ENCODE measurements at places on chromosomes 16 and 17.
A peak's percentile ranks its signal among the peaks of the same experiment; 100 is the strongest.

DNA sequence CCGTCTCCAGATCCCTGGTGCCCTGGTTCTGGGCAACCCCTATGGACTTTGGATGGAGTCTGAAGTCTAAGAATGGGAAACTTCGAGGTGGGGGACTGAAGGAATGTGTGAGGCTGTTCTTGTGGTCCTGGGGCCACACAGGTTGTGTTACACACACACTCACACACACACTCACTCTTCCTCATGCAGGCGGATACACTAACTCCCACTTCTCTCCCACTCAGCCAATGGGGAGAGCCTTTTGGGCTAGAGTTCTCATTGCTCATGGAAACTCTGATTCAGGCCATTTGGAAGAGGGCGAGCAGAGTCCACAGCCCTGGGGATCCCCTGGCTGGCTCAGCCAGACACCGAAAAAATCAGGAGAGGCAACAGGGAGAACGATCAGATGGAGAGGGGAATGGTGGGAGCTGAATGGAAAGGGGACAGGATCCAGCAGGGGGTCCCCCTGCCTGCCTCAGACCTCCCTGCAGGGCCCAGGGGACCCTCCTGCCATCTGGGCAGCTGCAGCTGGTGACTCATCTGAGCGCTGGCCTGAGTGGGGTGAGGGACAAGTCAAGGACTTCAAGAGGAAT, 9.1 kb downstream of the IGFBP4 start:
- DNase-seq: no peak

GRCh38 chr17:40993839-40994238, at the start of gene KRTAP3-3:
TSS of gene KRTAP3-3 (minus strand) at chr17:40994164. CDS start at chr17:40994097, 67 bp downstream.
- DNase-seq: no peak

GRCh38 chr17:60534010-60534555, 8.0 kb upstream of the APPBP2 start:
- no peak for DNase-seq

DNA sequence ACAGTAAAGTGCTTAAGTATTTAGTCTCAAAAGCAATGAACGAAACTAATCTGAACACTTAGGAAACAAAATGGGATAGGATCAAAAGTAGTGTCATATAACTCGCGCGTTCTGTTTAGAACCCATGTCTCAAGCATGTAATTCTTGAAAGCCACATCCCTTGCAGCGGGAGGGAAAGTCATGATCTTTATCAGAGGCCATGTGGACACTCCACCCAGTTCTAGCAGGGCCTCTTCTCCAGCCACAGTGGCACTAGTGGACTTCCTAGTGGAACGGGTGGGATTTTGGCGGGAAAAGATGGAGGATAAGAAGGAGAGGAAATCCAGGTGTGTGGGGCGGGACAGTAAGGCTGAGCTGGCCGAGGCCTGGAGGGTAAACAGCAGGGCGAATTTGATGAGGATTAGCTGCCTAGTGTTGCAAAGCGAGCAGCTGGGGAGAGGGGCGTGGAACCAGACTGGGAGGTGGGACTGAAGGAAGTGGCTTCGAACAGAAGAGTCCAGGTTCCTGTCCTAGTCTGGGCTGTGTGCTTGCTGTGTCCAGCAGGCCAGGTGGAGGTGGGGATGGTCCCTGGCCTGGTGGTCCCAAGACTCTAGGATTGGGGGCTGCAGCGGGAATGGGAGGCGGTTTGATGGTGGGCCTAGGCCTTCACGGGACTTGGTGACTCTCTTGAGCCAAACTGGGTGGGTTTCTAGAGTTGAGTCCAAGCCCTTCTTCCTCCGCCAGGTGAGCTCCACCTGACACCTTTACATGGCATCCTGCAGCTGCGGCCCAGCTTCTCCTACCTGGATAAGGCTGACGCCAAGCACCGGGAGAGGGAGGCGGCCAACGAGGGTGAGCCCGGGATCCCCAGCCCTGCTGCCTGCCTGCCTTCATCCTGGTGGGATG, 15.9 kb downstream of the POLR3E start:
- DNase-seq: no peak

DNA sequence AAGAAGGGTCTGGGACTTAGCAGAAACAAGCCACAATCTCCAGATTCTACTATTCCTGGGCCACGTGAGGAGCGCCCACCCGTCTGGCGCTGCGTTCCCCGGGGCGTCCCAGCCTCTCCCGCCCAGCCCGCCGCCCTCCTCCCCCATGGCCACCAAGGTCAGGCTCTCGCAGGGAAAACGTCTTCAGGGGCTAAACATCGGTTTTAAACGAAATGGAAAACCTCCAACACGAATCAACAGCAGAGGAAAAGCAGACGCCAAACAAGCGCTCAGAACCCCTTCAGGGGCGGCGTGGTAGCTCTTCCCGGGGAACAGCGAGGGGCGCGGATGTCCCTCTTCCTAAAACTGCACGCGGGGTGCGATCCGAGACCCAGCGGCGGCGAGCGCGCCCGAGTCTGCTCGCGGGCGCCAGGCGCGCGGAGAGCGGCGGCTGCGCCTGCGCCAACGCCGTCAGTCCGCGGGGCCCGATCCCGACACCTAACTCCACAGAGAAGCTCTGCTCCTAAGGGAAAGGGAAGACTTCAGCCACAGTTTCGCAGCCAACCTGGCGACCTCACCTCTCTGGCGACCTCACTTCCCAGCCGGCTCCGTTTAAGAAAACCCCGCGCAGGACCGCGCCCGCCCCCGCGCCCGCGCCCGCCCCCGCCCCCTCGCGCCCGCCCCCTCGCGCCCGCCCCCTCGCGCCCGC, 505 bp upstream of the COG1 start:
- DNase-seq: peak; percentile 63

- no peak for DNase-seq
Observed at GRCh38 chr16:56382901-56383355, 42.4 kb downstream of the AMFR start.

GRCh38 chr16:56234737-56235136, 43.4 kb downstream of the GNAO1 start:
- DNase-seq: no peak

DNA sequence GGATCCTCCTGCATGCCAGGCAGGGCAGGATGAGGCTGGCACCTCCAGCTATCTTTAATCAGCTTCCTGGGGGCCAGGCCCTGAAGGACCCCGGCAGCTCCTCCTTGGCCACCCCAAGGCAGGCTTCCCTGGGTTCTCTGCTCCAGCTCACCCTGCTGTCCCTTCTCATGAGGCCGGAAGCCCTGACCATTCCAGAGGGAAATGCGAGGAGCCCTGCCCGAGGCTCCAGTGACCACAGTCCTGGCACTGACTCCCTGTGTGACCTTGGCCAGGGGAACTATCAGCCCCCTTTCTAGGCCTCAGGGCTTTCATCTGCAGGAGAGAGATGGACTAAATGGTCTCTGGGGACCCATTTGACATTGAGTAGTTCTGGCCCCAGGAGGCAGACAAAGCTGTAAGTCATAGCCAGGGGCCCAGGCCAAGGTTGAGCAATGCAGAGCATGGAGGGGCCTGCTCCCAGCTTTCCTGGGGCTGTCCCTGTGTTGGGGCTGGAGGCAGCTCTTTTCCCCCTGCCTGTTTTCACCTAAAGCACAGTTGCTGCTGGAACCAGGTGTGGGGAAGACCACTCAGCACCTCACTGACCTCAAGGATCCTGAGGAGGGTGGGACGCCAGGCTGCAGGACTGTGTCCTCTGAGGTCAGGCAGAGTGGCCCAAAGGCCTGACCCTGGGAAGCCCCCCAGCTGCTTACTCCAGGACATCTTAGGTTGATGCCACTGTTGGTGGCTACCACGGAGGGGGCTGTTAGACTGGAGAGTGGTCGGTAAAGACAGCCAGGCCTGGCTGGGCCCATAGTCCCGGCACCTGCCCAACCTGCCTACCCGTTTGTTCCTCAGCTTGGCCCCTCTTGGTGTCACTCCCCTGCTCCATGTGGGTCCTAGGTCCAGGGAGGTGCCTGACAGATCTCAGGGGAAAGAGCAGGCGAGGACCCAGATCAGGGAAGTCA, 8.1 kb downstream of the KCNH6 start:
- no peak for DNase-seq

DNA sequence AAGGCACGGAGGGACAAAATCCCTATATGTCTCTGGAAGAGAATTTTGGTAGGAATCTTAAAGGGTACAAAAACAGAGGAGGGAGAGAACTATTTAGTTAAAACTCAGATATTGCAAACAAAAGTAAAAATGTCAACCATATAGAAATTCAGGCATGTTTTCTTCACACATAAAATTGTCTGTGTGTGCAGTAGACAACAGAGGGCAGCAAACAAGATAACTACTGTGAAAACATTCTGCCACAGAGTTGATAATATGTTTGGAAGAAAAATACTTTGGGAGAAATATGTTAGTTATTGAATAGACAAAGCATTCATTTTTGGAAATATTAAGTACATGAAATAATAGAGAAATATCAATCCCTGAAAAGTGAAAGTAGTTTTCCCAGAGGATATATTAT, 56.2 kb downstream of the SNX11 start:
- no peak for DNase-seq
